ENCODE measurements at places on chromosomes 11 and 22. TPM values are rescaled to one million over a fixed set of nuclear protein-coding genes. Genes with fewer than 3 reads are reported as not detected.

KCNQ1OT1 gene
- 0.19 TPM for total RNA-seq

KDM4D gene
- 1.6 TPM for total RNA-seq

CYB561A3 gene
- 32.9 TPM for total RNA-seq

DNA sequence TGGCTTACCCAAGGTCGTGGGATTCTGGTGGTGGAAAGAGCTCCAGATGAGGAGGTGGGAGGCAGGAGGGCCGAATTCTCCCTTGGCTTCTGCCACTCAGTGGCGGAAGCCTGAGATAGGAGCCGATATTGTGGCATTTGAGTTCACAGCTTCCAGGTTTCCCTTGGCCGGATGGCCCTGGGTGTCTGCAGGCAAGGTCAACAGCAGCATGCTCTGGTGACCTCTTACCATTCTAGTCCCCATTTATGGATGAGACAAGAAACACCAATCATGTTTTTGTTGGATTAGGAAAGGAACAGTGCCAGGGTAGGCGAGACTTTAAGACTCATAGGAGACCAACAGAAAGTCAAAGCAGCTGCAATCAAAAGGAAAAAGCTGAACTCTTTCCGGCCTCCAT lies 89.7 kb downstream of the GRAMD1B start:
- DNase-seq = no peak

DNA sequence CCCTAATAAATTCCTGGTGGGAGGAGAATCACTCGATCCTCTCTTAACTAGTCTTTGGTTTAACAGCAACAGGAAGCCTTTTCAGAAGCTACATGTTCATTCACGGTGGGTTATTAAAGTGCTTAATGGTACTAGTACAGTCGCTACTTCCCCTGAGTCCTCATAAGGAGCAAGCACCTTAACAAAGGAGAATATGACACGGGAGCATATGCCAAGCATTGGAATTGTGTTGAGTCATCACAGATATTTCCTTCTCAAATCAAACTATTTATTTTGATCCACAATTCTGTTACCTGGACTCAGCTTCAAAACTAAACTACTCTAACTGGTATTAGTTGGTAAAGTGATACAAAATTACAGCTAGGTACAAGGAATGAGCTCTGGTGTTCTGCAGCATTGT lies 177.5 kb upstream of the CTSC start:
- DNase-seq = no peak

VSIG10L2 gene
- total RNA-seq = not detected

- no peak for DNase-seq
Measured at GRCh38 chr11:119488256-119488995, 65.5 kb upstream of the THY1 start.

PLA2G3 gene
- not detected for total RNA-seq

MYRF gene
- 1.2 TPM for total RNA-seq

- no peak for DNase-seq
Measured at GRCh38 chr11:76790251-76790650, 7.1 kb downstream of the TSKU start.

DNA sequence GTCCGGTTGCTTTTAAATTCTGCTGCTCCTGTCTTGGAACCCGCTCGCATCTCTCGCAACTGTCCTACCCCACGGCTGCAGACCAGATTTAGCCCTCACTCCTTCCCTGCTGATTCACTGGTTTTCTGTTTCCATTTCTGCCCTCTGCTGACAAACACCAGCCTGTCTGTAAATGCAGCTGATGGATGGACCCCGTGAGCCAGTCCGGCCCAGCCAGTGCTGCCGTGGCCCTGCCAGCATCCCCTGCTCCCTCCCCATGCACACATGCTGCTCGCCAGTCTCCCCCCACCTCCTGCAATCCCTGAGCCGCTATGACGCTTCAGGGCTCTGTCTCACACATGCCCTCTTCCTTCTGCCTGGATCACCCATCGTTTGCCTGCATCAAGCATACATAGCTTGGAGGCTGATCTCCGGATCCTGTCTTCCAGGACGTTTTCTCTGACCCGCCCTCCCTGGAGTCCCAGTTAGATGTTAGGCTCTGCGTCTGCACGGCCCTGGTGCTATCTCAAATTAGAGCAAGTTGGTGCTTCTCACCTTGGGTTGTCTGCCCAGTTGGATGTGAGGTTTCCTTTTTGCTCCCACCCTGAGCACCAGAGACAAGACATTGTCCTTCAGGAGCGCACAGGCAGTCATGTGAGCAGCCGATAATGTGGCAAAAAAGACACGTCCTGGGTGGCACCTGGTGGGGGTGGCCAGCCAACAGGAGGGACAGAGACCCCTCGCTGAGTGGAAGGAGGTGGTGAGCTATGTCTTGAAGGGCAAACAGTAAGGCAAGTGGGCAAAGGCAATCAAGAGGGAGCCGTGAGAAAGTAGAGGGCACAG lies 4.3 kb upstream of the ACR start:
- no peak for DNase-seq

GRCh38 chr22:47299863-47300697 lies 537.6 kb downstream of the TBC1D22A start:
- no peak for DNase-seq

DNA sequence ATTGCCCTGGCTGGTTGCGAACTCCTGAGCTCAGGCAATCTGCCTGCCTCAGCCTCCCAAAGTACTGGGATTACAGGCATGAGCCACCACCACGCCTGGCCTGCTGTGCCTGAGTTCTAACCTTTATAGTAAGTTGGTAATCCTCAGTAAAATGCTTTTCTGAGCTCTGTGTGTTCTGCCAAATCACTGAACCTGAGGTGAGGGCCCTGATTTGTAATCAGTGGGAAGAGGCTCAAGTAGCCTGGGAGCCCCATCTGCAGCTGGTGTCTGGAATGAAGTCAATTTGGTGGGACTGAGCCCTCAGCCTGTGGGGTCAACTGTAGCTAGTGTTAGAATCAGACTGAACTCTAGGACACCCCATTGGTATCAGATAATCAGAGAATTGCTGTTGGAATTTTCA lies 72.6 kb upstream of the PARVG start:
- no peak for DNase-seq

ZNF70 gene
- 1.3 TPM for total RNA-seq

OR4A16 gene
- total RNA-seq = not detected

PTH gene
- total RNA-seq = not detected

Data from activated CD4-positive, alpha-beta memory T cell treated with anti-CD3 and anti-CD28 coated beads for 36 hours (primary cell).